ENCODE measurements at places on chromosomes 16 and 17.
A peak's percentile ranks its signal among the peaks of the same experiment; 100 is the strongest.

DNA sequence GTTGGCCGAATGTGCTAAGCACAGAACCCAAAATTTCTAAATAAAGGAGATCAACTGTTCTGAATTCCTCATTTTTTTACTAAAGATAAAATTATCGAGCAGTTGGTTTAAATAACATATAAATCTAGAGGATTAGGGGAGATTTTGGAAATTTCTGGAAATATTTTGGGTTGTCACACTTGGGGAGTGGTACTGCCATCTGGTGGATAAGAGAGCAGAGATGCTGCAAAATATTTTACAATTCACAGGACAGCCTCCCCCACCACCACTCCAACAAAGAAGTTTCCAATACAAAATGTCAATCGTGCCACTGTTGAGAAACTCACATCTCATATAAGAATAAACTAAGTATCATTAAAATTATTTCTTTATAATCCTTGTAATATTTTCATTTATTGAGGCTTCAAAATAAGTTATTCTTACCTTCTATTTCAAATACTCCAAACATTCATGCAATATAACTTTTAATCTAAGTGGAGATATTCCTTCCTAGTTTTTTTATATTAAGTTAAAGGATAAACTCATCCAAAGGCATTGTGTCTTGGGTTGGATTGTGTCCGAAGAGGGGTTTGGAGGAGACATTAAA is 17.0 kb upstream of the ABCA8 start:
- DNase-seq = no peak

- no peak for DNase-seq
These were observed 512 bp downstream of the PMM2 start for GRCh38 chr16:8798174-8798527.

DNA sequence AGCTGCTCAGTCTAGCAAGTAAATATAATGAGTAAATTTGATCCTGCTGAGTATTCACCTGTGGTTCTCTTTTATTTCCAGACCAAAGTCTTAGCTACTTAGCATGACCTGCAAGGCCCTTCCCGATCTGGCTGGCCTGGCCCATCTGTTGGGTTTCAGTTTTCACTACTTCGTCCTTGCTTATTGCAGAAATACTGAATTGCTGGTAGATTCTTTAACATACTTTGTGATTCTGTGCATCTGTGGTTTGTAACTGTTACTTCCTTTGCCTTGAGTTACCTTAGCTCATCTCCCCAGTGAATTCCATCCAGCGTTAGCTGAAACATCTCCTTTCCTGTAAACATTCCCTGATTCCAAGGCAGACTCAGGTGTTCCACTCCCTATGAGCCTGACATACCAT is 131.1 kb downstream of the PHKB start:
- no peak for DNase-seq

DNA sequence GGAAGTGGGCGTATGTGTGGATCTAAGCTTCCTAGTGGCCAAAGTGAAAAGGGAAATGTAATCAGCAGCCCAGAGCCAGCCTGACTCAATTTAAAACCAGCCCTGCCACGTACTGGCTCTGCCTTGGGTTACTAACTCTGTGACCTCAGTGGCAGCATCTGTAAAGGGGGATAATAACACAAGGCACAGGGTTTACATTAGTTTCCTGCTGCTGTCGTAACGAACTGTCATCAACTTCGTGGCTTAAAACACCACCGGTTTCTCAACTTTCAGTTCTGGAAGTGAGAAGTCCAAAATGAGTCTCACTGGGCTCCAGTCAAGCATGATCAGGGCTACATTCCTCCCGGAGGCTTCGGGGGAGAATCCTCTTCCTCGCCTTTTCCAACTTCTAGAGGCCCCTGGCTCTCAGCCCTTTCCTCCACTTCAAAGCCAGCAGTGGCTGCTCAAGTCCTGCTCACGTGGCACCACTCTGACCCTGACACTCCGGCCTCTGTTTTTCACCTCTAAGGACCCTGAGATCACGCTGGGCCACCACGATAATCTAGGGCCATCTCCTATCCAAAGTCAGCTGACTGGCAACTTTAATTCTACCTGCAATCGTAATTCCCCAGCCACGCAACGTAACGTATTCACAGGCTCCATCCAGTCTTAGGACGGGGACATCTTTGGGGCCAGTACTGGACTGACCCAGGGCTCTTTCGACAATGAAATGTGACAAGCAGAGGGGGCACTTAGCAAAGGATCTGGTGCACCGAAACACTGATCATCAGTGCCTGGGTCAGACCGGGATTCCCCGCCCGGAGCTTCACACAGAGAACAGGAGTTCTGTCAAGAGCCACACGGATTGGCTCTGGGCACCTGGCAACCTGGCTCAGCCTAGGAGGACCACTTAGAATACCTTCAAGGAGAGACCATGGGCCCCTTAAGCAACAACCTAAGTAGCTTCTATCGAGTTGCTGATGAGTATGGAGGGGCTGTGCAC is 14.5 kb downstream of the TMC6 start:
- DNase-seq = no peak

DNA sequence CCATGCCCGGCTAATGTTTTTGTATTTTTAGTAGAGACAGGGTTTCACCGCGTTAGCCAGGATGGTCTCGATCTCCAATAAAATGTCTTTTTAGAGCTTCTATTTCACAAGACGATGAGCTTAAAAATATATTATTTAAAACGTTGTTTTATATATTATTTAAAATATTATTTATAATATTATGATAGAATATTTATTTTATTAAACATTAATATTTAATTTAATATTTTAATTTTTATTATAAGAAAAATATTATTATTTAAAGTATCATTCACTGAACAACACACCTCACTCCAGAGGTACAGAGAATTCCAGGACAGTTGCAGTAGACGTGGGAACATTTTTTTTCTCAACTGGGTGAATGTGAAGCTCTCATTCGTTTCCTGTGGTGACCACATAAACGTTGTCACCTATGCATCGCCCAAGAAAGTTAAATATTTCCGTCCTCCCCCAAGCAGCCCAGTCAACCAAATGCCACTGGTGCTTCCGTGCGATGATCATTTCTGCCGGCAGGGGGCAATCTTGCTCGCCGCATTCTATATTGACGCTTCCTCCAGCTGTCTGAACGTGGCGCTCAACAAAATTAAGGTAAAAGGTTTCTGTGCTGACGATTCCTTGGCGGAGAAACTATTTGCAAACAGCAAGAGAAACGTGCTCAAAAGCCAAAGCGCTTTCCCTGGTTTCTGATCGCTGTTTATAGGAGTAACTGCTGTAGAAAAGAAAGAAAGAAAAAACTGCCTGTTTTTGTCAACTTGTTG is 41.7 kb upstream of the PRSS54 start:
- DNase-seq = peak; percentile 85

DNA sequence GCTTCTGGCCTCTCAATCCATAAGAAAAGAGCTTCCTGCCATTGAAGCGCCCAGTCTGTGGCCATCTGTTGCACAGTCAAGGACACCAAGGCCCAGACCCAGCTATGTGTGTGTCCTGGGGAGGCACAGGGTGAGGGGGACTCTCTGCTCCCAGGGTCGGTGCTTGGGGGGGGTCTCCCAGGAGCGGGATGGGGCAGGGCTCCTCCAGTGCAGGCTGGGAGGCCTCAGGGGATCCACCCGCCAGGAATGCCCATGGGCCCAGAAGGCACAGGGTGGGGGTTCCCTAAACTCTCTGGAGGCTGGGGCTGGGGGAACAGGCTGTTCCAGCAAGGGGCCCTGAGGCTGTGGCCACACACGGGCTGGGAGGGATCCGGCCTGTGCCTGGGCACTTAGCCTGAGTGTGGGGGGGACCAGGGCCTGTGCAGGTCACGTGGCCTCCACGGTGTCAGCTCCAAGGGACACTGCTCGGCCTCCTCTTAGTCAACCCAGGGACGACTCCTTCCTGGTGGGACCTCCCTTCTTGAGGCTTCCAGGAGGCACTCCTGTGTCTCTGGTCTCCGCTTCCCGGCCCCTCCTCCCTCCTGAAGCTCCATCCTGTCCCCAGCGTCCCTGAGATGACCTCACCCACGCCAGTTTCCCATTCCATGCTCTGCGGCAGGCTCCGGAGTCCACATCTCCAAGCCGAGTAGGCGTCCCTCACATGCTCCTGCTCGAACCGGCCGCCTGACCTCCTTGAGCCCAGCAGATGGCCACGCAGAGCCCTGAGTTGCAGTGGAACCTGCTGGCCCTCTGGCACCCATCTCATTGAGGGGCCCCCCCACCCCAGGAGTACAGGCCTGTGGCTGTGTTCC is 23.1 kb upstream of the BAHCC1 start:
- DNase-seq = no peak
